Retina (tissue), 1 donor: ENCODE measurements at places on chromosomes 13 and 19.

GRCh38 chr13:105364191-105364590 lies 1171.3 kb downstream of the EFNB2 start:
- DNase-seq, result no peak

DNA sequence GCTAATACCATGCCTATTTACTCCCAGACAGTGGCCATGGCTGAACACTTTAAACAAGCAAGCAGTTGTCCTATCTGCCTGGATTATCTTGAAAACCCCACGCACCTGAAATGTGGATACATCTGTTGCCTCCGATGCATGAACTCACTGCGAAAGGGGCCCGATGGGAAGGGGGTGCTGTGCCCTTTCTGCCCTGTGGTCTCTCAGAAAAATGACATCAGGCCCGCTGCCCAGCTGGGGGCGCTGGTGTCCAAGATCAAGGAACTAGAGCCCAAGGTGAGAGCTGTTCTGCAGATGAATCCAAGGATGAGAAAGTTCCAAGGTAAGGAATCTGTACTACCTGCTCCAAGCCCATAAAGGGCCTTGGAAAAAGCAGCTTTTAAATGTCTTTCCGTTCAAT lies 8.6 kb downstream of the RFPL4AL1 start:
- no peak for DNase-seq

DNA sequence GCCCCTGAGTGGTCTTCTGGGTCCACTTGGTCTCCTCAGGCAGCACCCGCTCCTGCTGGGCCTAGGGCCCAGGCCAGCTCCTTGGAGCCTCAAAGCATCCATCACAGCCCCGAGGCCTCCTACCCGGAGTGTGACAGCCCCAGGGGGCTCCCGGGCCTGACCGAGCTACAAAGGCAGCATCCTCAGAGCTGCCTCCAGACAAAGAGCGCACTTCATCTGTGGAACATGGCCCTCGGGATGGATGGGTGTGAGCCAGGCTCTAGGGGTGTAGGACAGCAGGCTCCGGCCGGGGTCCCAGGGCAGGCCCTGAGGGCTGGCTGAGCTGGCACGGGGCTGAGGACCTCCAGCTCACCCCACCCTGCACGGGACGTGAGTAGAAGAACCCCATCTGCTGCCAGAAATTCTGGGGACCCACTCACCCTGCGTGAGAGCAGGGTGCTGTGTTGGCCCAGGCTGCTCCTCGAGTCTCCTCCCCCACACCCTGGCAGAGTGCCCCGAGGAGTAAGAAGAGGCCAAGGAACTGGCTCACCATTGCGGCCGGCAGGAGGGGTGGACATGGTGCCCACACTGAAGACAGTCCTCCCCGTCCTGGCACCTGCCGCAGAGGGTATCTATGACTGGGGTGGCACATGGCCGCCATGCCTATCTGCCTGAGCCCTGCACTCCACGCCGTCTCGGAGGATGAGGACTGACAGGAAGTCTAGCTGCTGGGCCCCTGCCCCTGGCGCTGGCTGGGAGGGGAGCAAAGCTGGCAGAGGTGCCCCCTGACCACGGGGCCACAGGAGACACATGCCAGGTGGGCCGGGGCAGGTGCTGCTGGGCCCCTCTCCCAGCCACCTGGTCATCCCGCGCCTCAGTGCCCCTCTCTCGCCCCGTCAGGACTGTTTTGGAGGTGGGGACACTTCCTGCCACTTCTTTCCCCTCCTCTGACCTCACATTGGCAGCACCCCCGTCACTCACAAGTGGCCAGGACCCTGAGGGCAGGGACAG lies 22.3 kb downstream of the CEBPG start:
- DNase-seq, result no peak

DNA sequence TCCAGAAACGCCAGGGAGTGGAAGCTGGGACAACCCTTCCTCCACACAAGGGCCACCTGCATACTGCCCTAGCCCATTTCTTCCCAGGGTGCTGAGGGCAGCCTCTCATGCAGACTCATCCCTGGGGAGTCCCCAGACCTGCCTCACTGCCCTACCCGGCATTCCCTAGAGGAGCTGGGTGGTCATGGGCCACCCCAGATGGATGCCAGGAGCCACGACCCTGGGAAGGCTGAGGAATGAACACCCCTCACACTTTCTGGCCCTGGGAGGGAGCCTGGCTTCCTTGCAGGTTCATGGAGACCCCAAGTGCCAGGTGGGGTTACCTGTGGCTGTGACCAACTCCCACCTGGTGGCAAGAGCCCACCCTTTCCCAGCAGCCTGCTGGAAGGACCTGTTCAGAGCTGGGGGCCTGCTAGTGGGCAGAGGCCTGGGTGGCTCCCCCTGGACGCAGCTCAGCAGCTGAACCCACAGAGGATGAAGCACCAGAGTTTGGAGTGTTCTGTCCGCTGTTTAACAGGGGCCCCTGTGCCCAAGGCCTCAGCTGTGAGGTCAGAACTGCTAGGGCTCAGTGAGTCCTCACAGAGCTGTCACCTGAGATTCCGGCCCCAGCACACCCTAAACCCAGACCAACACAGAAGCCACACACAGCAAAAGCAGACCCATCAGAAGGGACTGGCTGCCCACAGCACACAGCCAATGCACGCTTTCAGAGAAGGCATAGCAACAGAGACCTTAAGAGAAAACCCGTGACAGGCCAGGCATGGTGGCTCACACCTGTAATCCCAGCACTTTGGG lies 6.6 kb downstream of the ACP4 start:
- DNase-seq, result no peak

GRCh38 chr13:64459778-64460177 lies 2770.4 kb downstream of the PCDH9 start:
- no peak for DNase-seq

GRCh38 chr19:13864046-13864666 lies 12.8 kb upstream of the NANOS3 start:
- peak; percentile 54 for DNase-seq

- no peak for DNase-seq
Observed at GRCh38 chr13:59442944-59443486, 720.7 kb downstream of the DIAPH3 start.

GRCh38 chr19:38638461-38638860 lies 9.0 kb upstream of the ACTN4 start:
- DNase-seq, result no peak

GRCh38 chr13:21625366-21625765 lies 21.4 kb upstream of the MICU2 start:
- no peak for DNase-seq

- no peak for DNase-seq
Observed at GRCh38 chr13:34070006-34070405, 252.1 kb downstream of the RFC3 start.

DNA sequence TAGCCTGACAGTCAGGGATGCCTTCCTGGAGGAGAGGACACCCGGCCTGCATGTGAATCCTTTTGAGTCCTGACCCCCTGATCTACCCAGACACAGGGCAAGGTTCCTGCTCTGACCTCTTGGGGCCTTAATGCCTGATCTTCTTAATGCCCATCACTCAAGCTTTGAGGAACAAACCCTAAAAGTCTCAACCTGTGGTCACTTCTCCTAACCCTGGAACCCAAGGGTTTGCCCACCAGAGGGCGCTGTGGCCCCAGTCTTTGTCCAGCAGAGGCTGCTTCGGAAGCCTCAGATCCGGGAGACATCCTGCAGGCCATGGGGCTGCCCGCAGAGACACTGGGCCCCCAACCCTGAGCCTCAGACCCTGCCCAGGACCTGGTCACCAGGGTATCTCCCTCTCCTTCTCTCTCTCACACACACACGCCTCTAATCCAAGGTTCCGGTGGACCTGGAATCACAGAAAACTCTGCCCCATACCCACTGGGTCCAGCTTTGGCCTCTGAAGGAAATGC lies 9.8 kb upstream of the DPF1 start:
- DNase-seq, result peak; percentile 83

GRCh38 chr13:80400865-80401426 lies 60.0 kb upstream of the SPRY2 start:
- DNase-seq, result no peak

DNA sequence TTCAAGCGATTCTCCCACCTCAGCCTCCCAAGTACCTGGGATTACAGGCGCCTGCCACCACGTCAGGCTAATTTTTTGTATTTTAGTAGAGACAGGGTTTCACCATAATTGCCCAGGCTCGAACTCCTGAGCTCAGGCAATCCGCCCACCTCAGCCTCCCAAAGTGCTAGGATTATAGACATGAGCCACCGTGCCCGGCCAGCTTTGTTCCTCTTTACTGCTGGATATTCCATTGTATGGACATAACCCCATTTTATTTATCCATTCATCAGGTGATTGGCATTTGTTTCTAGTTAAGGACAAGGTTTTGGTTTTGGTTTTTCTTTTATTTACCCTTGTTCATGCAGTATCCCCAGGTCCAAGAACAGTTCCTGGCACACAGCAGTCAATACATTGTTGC lies 4.1 kb upstream of the RPS9 start:
- DNase-seq, result no peak

- no peak for DNase-seq
Observed at GRCh38 chr19:44682807-44683206, 11.5 kb downstream of the CEACAM19 start.

DNA sequence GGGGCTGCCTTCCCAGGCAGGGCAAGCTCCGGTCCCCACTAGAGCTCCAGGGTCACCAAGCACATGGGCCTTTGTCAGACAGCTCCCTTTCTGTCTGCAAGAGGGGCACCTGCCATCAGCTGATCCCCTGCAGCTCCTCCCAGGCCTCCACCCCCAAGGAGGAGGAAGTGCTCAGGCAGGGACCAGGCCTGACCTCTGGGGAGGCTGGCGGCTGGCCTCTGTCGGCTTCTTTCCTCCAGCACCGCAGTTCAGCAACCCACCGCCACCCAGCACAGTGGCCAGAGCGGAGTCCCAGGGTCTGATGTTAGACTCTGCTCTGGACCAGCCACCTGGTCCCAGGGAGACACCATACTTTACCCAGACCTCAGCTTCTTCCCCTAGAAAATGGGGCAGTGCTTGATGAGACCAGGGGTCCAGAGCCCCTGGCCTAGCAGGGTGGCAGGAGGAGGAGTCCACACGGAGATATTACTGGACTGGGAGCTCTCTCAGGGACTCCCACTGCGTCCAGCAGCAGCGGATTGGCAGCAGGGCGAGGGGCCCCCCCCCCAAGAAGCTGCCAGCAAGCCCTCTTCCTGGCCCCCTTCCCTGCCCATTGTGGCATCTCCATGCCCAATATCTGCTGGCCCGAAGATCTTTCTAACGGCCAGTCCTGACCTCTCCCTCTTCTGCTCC lies 24.1 kb downstream of the NKPD1 start:
- DNase-seq, result no peak

DNA sequence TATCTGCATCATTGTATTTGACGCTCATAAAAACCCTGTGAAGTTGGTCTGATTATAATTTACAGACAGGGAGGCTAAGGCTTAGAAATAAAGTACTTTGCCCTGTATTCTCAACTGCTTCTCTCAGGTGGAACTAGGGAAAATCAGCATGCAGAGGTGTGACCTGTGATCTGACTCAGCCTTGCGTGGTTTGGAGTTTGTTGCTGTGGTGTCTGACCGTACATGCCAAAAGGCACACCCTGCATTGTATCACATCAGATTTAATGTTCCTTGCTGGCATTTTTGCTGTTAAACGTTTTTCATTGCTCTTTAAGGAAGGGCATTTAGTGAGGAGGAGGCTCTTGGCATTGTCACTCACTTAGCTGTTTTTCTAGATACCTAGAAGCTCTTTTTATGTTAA lies 58.8 kb upstream of the C1QTNF9B start:
- DNase-seq, result no peak

DNA sequence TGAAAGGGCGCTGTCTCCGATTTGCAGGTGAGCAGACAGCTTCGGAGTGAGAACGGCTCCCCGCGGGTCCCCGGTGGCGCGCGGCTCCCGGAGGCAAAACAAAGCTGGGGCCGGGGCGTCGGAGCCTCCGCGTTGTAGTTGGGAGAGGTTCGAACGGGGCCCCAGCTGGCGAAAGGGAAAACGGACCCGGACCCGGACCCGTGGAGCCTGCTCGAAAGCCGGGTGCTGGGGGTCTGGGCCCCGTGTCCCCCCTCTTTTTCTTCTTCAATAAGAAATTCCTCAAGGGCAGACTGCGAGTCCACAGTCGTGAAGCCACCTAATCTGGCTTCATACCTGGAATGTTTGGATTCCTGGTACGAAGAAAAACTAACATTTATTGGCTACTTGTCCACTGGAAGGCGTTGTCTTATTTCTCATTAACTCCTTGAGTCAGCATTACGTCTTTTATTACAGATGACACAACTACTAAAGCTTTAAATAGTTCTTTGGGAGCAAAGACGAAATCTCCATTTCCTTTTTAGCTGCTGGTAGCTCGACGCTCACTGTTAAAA lies 632 bp upstream of the MTIF3 start:
- DNase-seq, result peak; percentile 83

DNA sequence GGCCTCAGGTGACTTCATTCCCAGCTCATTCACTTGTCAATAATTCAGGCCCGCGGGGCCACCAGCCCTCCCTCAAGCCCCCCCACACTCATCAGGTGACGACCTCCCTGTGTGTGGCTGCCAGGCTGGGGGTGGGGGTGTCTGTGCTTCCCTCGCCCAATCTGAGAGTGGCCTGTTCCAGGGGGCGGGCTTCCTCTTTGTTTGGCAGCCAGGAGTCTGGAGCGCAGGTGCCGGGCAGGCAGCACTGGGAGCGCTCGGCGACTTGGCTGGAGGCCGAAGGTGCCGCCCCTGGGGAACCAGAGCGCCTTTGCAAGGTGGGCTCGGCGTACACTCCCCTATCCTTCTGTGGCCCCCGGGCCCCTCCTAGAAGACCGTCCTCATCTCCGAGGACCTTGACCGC lies 5.4 kb upstream of the ZNF98 start:
- DNase-seq, result no peak
